ENCODE measurements at places on chromosomes 6 and 20. TPM values are rescaled to one million over a fixed set of nuclear protein-coding genes. Genes with fewer than 3 reads are reported as not detected.

Gene MEP1A
- total RNA-seq: not detected

Gene MOG
- not detected for total RNA-seq

Gene SPAG4
- total RNA-seq: 19.1 TPM

Gene ME1
- 7.8 TPM for total RNA-seq

Gene PTCHD4
- total RNA-seq: 6.1 TPM

Gene FNDC11
- total RNA-seq: 2.4 TPM

Gene HEY2
- total RNA-seq: not detected

Gene MTRF1L
- 24.8 TPM for total RNA-seq

Gene NDUFAF5
- 17.7 TPM for total RNA-seq

Gene ULBP1
- 0.23 TPM for total RNA-seq

Gene KCNK16
- not detected for total RNA-seq
